ENCODE measurements at places on chromosomes 7 and 10.

DNA sequence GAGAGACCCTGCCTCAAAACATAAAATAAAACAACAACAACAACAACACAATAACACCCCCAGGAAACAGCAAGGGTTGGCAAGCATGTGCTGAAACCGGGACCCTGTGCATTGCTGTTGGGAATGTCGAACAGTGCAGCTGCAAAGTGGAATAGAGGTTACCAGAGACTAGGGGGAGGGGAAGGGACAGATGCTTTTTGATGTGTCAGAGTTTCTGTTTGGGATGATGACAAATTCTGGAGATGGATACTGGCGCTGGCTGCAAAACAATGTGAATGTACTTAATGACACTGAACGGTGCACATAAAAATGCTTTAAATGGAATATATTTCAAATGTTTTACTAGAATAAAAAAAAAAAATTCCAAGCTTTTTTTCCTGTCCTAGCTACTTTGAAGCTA is 241.8 kb downstream of the TEX36 start:
- DNase-seq, result peak; percentile 52

- no peak for DNase-seq
These were observed 145.8 kb downstream of the FRMD4A start for GRCh38 chr10:14184841-14185315.

- peak; percentile 8 for DNase-seq
These were observed 135.0 kb downstream of the CDH23 start for GRCh38 chr10:71531485-71532446.

GRCh38 chr10:80277016-80277415 is 12.4 kb downstream of the MAT1A start:
- no peak for DNase-seq

GRCh38 chr10:71487726-71488125 is 91.0 kb downstream of the CDH23 start:
- DNase-seq, result no peak

- peak; percentile 9 for DNase-seq
These were observed 150.4 kb downstream of the SFMBT2 start for GRCh38 chr10:7260412-7260900.

- no peak for DNase-seq
These were observed 313.9 kb downstream of the BMPER start for GRCh38 chr7:34219153-34219718.

GRCh38 chr7:22129166-22129565 is 183.5 kb upstream of the CDCA7L start:
- DNase-seq, result no peak

- no peak for DNase-seq
These were observed 168.8 kb upstream of the PPP2R2D start for GRCh38 chr10:131731780-131732630.

- no peak for DNase-seq
These were observed 96.9 kb upstream of the FAM180A start for GRCh38 chr7:135845415-135846075.

DNA sequence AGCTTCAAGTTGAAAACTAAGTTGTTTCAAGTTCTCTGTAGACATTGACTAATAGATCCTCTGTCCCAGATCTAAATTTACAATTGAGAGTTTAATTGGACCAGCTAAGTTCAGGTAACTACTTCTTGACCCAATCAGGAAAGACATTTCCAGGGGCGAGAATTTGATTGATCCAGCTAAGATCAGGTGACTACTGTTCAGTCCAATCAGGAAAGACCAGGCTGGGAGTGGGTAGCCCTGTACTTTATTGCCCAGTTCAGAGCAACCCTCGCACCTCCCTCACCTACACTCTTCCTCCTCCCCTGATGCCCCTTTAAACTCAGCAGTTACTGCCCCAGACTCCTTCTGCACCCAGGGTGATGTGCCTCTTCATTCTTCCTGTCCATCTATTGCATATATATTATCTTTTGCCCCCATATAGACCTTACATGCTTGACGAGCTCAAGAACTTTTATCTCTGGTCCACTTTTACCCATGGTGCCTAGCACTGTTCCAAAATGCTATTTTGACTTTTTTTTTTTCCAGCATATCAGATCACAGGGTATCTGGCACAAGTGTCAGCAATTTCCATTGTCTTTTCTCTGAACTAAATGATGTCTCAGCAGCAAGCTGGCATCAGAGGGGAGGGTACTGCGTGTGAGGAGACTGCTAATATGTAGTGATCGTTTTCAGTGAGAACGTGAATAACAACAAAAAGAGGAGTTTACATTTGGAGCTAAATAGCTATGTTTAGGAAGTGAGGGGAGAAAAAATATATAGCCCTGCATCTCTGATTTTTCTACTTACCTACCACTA is 169.4 kb downstream of the KIAA1217 start:
- no peak for DNase-seq

DNA sequence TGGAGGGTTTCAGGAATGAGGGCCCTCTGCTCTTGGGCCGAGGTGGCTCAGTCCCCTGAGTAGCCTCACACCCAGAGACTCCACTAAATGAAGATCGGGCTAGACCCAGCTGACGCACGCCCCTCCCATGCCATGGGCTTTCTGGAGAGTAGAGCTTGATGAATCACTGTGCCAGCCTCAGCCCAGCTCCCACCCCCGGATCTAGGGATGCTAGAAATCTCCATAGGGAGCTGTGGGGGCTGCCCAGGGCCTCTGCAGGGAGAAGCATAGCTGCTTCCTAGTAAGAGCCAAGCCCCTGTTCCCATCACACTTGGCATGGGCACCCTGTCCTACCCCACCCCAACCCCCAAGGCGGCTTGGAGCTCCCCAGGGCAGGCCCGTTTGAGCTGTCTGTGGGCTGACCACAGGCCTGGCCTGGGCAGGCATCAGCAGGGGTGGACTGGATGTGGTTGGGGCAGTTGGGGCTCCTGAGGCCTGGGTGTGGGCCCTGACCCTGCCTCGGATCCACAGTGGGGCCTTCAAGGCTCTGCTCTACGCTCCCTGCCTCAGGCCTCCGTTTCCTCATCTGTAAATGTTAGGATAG is 121.2 kb downstream of the ZMIZ1 start:
- DNase-seq, result peak; percentile 61

DNA sequence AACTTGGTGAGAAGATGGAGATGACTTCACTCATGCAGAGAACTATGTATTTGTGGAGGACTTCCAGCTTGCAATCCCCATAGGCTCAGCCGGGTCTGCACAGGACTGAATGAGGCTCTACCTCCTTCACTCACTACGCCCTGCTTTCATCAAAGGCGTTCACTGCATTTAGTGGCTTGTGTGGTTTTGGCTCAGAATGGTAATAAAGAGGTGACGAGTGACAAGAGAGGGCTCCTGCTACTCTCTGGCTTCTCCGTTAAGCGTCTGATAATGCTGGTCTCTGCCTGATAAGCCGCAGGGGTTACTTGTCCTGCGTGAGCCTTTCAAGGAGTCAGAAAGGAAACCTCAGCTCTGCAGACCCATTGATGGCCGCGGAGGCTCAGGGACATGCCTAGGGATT is 343.4 kb downstream of the PRPF18 start:
- no peak for DNase-seq

Measured in EH (cell line).